ENCODE measurements at places on chromosomes 3 and 15.

DNA sequence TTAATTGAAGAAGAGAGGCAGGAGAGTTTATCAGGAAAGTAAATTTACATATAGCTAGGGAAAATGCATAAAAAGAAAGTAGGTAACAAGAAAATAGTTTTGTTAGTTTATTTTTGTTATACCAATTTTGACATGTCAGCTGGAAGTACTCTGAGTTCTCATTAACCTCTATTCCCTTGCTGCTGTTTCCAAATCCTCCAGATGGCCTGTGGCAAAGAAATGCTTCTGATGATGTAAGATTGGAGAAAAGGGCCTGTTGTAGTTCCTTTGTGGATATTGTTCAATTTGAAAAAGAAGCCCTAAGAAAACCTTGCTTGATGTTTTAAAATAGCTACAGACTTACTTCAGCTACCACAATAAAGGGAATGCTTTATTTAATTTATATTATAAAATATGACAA lies 192.9 kb upstream of the SLITRK3 start:
- DNase-seq = peak; percentile 10

- DNase-seq = no peak
Observed at GRCh38 chr15:81037952-81038743, 37.4 kb downstream of the TLNRD1 start.

- DNase-seq = no peak
Observed at GRCh38 chr3:131602011-131602779, 99.4 kb upstream of the MRPL3 start.

DNA sequence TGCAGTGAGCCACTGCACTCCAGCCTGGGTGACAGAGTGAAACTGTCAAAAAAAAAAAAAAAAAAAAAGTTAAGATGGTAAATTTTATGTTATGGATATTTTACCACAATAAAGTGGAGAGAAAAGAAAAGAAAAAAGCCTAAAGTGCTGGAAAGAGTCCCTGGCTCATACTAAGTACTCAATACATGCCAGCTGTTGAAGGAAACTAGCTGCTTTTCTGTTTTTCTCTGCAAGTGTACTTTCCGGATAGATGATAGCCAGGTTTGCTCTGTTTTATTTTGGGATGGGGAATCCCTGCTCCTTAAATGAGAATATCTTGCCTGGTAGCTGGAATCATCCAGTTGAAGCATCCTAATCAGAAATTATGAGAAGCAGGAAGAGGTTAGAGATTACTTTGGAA lies 10.9 kb downstream of the EID1 start:
- no peak for DNase-seq

DNA sequence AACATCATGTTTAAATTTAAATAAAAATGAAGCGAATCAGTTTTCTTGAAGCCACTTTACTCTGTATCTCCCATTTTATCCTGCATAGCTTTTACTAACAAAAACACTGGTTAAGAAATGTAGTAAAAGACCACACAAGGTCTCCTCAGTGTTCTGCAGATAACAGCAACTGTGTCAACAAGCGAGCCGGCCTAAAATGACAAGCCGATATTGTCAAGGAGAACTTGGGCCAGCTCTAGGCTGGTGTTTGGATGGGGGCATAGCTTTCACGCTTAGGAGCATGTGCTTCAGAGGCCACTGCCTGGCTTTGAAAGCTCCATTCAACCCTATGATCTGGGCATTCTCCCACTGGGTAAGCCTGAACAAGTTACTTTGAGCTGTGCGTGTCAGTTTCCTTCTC lies 38.1 kb downstream of the MFSD1 start:
- DNase-seq = no peak

DNA sequence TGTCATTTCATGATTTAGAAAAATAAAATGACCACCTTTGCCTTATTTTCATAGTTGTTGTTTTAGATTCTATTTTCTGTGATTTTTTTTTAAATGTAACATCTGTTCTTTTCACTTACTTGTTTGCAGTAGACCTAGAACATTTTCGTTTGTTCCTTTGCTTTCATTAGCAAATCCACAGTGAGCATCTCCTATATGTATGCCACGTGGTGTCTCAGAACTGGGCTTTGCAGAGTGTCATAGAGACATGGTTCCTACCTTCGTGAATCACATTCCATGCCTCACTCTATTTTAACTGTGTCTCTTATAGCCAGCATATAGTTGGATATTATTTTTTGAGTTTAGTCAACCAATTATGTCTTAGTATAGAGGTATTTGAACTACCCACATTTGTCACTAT lies 118.2 kb downstream of the KLF13 start:
- no peak for DNase-seq

GRCh38 chr3:166279636-166280035 lies 442.4 kb upstream of the BCHE start:
- no peak for DNase-seq

DNA sequence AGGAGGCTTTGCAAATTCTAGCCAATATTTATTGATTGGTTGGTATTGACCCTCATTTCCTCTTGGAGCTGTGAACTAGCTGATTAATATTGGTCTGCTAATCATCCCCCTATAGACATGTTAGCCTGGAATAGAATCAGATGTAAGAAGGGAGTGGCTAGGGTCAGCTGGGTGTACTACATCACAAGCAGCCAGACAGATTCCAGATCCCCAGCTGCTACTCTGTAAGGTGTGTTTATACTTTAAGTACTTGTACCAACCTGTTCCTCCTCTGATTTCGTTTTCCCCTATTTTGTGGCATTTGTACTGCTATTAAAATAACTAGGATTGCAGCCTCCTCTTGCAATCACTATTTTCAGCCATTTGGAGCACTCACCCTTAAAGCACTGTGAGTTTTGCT lies 49.9 kb downstream of the PARP15 start:
- no peak for DNase-seq

GRCh38 chr3:58334013-58334321 lies 1.3 kb downstream of the PXK start:
- DNase-seq = no peak

DNA sequence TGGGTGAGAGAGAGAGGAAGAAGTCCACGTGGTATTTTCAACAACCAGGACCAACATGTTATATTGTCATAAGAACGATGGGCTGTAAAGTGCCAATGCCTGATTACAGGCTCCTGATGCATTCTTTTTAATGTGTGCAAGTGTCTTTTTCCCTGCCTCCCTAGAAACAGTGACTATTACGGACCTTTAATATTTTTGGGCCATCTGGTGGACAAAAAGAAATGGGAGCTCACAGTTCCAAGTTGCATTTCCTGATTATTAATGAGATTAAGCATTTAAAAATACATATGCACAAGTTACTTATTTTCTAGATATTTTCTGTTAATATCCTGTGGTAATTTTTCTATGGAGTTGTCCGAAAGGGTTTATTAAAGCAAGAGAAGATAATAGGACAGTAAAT lies 530.2 kb downstream of the NR2F2 start:
- no peak for DNase-seq

- DNase-seq = no peak
Observed at GRCh38 chr3:10551821-10552630, 46.6 kb upstream of the ATP2B2 start.

GRCh38 chr3:49530231-49530630 lies 24.0 kb upstream of the BSN start:
- DNase-seq = no peak
